Activated CD4-positive, CD25-positive, alpha-beta regulatory T cell treated with anti-CD3 and anti-CD28 coated beads, Interleukin-2, amount 50 U/mL, for 72 hours (primary cell): ENCODE measurements at places on chromosomes 4 and X.

- no peak for DNase-seq
These were observed 75.3 kb downstream of the METTL14 start for GRCh38 chr4:118760493-118760892.

DNA sequence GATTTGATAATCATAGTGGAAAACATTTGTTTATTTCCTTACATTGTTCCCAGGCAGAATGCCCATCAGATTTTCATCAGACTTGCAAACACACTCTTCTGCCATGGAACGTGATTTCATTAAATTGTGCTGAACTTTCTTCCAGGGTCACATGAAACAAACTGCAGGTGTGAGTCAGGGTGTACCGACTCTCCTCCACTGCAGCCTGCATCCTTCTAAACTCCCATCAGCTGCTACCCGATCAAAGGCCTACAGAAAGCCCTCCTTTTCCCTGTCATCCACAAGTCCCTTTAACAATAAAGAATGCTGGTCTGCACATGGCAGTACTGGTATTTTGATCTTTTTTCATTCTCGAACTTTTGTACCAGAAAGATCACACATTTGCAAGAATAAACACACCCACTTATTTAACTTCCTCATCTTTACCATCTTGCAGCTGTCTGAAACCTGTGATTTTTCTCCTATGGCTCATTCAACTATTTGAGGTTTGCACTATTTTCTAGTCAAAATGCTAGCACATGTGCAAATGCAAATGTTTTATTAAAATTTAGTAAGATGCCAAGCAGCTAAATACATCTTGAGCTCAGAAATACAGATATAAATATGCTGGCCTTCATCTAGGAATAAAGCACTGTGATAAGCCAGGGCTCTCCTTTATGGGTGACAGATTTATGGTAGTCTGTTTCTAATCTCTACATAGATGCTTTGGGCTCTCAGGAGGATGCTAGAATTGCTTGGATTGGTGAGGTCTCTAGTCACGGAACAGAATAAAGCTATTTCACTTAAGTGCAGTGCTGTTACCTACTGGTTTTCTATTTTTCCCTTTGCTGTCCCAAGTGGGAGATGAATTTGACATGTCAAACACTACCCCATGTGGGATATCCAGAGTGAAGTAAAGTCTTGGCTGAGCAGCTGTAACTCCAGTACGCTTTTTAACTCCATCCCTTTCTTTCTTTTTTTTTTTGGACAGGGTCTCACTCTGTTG is 25.8 kb upstream of the ARHGAP24 start:
- DNase-seq = no peak

- no peak for DNase-seq
These were observed 30.4 kb downstream of the COX7B2 start for GRCh38 chr4:46878641-46879040.

DNA sequence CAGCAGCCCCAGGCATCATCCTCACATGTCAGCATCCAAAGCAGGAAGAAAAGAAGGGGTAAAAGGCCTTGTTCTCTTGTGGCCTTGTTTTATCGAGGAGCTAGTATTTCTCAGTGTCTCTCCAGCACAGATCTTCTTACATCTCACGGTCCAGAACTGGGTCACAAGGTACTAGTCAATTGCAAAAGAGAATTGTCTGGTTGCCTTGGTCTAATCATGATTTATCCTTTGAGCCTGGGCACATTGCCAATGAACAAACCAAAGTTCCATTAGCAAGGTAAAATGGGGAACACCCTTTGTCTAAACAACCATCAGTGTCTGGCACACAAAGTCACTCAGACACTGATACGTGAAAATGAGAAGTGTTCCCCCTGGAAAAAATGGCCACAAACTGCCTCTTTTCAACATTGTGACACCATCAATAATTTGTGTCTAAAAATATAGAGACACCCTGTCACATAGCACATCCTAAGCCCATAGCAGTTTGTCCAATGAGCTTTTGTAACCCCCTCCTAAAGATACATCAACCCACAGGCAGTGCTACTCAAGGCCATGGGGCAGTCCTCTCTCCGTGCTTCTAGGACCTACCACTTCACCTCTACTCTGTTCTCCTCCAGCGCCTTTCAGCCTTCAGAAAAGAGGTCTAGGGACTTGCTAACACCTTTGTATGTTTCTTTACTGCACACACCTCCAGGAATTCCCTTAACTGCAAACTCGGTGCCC is 534.4 kb downstream of the MID1IP1 start:
- DNase-seq = no peak

DNA sequence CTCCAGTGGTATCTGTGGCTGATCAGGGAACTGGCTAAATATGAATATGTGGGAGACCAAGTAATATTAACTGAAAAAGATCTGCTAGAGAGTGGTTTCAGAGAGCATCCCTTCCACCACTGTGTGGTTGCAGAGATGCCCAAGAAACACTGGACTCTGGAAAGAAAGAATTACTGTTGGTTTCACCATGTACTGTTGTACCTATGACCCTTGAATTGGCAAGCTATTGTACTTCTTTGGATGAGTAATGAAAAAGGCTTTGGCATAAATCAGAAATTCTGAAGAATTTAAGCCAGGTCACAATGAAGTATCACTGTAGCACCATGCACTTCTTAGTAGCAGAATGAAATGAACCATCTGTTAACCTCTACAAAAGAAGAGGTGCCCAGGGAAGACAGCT is 134.4 kb upstream of the INTU start:
- DNase-seq = no peak

DNA sequence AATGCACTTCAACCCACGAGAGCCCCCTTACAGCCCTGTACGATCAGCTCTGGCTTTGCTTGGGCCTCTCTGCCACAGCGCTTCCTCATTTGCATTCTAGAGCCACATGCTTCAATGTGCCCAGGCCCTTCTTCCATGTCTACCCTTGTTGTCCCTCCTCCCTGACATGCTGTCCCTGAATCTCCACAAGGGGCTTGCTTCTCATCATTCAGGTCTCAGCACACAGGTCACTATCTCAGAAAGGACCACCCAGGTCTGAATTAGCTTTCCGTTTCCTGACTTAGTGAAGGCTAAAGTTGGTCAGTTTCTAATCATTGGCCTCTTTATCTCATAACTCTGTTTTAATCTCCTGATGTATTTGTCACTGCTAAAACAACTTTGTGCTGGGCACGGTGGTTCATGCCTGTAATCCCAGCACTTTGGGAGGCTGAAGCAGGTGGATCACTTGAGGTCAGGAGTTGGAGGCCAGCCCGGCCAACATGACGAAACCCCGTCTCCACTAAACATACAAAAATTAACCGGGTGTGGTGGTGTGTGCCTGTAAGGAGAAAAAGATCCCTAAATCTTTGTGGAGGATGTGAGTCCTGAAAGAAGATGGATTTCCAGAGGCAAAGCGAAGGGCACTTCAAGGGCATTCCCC is 17.9 kb upstream of the SLC34A2 start:
- DNase-seq = no peak

DNA sequence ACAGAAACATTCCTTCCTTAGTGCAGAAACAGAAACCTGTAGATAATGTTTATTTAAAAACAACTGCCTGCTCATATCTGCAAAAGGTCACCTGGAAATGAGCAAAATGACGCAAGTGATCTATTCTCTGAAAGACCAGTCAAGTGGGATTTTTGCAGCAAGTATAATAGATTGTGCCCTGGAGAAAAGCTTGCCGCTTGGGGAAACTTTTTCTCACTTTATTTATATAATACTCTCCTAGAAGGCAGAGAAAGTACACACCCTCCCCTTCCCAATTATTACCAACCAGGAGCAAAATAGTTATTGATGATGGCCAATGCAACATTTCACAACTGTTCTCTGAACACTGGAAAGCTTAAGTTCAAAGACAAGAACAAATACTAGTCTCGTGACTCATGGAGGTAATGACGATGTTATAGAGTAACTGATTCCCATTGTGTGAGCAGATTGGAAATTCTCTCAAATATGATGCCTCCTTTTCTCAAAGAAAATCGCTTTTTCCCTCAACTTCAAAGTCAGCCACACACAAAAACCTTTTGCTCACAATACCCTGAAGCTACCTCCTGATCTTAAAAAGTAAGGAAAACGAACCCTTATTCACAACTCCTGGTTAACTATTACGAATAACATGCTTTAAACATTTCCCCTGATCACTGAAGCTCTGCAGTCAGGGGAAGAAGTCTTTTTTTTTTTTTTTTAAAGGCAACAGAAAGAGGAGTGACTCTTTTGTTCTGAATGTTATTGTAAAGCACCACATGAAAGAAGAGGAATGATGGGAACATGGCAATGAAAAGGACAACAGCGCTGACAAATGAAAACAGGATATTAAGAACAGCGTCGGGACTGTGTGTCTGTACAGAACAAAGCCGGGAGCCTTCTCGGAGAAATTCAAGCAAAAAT is 41.0 kb downstream of the MID1 start:
- DNase-seq = no peak

- no peak for DNase-seq
These were observed 345 bp downstream of the SLC6A8 start for GRCh38 chrX:153688071-153688470.

DNA sequence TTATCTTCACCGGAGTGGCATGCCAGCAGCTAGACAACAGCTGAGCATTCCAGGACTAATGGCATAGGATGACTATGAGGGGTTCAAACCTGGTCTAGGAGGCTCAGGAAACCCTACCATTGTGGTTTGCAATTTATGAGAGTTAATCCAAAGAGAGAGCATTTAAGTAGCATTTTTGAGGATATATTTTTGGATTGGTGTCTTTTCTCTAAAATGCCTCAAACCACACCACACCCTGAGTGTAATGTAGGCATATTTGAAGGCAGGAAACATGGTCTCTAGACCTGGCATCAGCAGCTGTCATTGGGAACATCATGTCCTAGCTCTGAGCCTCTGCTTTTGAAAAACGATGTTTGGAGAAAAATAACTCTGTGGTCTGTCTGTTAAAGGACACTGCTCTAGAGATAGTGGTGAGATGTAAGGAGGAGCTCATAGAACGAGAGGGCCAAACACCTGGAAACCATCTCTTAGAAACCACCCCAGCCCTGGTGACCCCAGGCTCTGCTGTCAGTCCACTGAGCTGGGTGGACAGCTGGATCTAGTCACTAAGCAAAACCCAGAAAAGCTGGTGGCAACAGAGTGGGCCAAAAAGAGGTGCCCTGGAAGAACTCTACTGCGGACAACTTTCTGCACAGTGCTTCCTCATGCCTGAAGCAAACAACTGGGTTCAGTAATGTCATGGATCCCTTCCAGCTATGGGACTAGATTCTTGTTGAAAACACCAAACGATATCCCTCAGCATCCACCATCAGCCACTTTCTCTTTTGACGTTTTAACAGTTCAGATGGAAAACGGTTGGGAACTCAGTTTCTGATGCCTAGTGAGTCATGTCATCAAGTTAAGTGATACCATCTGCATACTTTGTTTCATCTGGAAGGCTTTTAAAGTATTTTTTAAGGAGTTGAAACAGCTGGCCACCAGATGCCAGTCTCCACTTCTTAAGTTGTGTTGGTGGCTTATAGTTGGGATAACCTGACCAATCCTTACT is 100.2 kb upstream of the C1QTNF7 start:
- DNase-seq = no peak

GRCh38 chr4:82648356-82648755 is 86.6 kb upstream of the TMEM150C start:
- no peak for DNase-seq

DNA sequence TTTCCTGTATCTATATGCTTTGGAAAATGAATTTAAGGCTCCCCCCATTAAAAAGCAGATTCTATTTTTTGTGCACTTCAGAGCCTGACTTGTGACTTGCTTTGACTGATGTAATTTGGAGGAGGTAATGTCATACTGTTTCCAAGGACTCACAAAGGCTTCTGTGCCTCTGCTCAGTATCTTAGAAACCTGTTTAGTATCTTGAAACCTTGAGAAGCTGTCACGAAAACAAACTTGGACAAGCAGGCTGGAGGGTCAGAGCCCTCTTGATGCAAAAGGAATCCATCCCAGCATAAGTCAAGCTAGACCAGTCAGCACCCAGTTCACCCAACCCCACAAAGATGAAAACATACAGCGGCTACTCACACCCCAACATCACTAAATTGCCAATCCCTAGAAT is 560.0 kb upstream of the PCDH7 start:
- DNase-seq = no peak

DNA sequence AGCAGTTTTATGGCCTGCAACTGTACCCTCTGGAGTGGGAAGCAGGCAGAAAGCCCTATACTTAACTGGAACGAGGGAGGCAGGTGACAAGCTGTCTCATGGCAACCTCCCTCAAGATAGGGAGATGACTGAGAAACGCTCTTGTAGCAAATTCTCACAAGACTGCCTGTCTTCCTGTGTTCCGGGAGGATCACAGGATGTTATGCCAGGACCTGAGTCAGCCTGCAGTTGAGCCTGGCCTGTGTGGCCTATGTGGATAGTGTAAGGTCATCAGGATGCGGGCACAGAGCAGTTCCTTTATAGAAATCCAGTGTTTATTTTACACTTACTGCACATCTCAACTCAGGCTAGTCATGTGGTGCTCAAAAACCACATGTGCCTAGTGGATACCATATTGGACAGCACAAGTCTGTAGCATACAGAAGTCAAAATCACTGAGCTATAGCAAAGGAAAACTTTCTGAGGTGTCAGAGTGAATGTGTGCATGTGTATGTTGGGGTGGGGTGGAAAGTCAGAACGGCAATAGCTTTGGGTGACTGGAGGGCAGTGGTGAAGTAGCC is 25.2 kb downstream of the TAF7L start:
- DNase-seq = no peak

- DNase-seq = no peak
These were observed 35.5 kb upstream of the SORBS2 start for GRCh38 chr4:185847352-185848097.

DNA sequence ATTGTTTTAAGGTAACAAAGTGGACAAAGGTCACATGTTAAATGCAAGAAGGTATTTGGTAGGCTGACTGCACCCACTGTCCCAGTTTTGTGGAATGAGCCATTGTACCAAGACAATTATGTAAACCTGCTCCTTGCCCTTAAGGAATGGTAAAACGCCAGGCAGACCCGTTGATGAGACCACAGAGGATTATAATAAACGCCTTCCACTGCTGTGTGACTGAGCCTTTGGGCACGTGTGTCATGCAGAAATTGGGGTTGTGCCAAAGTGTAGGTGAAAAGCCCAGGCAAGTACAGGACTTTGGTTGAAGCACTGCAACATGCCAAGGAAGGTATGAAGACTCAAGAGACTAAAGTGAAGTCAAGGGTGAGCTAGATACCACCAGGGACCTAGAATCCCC is 59.7 kb downstream of the LRRC66 start:
- no peak for DNase-seq

GRCh38 chr4:4824232-4824631 is 35.2 kb upstream of the MSX1 start:
- DNase-seq = no peak

GRCh38 chr4:120011725-120012124 is 54.9 kb downstream of the MAD2L1 start:
- no peak for DNase-seq

GRCh38 chrX:38746102-38746501 is 55.2 kb upstream of the MID1IP1 start:
- no peak for DNase-seq

DNA sequence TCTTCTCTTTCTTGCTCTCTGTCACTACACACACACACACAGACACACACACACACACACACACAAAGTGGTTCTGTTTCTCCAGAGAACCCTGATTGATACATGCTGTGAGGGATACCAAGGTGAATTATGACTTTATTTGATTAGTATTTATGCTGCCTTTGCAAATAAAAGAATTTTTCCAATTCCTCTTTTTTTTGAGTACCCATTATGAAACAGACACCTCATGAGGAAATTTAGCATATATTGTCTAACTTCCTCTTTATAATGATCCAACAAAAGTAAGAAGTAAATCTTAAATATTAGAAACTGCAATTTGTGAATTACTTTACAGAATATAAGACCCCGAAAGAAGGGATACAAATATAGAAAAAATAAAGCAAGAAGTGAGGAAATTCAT is 14.3 kb upstream of the RAB28 start:
- DNase-seq = no peak

GRCh38 chrX:108731153-108731552 is 5.2 kb downstream of the IRS4 start:
- no peak for DNase-seq
